GM23338 (cell line): ENCODE measurements at places on chromosomes 1 and 21.

DNA sequence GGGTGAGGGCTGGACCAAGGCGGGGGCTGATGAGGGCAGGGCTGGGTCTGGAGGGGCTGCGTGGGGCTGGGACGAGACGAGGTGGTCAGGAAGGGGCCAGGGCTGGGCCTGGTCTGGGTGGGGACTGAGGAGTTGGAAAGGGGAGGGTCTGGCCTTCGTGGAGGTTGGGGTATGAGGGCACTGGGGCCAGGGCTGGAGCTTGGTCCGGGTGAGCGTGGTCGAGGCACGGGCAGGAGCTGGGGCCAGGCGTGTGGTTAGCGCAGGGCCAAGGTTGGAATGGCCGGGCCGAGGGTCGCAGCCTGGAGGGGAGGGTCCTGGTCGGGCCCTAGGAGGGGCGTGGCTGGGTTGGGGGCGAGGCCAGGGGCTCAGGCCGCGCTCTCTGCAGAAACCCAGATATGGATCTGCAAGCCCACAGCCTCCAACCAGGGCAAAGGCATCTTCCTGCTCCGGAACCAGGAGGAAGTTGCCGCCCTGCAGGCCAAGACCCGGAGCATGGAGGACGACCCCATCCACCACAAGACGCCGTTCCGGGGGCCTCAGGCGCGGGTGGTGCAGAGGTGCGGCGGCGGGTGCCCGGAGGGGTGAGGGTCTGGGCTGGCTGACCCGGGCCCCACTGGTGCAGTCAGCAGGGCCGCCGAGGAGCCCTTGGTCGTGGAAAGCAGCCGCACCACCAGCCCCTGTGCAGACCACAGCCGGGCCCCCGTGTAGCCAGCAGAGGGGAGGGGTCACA lies 9.0 kb downstream of the TTLL10 start:
- DNase-seq = peak; percentile 22

GRCh38 chr21:32603131-32603530 lies 9.0 kb downstream of the CFAP298 start:
- DNase-seq = no peak

DNA sequence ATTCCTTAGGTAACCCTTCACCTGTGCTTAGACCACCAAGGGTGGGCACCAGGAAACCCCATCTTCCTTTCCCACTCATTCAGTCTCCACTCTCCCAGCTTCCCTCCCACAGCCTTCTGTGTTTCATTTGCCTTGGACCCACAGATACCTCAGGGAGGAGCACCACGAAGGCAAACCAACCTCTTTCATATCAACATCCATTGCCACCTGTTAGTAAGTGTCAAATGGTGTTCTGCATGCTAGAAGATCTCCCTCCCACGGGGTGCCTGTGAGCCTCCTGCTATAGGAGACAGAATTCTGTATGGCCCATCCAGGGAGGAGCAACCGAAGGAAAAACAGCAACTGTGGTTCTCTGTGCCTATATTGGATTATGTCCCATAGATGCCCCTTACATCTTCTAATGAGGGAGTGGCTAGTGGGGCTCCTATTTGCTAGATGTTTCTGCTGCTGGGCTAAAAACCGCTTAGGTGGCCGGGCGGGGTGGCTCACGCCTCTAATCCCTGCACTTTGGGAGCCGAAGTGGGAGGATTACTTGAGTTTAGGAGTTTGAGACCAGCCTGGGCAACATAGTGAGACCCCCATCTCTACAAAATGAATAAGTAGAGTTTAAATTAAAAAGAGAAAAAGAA lies 25.6 kb upstream of the SCCPDH start:
- DNase-seq = no peak

- DNase-seq = peak; percentile 100
Observed at GRCh38 chr1:16215882-16216753, 3.7 kb upstream of the ARHGEF19 start.

DNA sequence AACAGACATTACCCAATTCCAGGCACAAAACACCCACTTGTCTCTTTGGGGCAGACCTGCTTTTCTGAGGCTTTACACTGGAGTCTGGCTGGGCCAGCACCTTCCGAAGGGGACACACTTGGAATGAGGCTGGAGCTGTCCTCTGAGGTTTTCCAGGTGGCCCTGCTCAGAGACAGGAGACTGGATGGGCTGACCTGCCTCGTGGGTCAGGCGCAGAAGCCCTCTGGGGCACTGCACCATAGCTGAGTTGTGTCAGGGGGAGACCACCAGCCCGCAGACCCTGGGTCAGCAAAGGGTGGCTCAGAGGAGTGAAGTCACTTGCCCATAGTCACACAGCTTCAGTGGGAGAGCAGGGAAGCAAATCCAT lies 1.8 kb downstream of the SH2D5 start:
- DNase-seq = no peak

- no peak for DNase-seq
Observed at GRCh38 chr1:194296201-194296600, 1109.8 kb upstream of the B3GALT2 start.

GRCh38 chr1:234212764-234213657 lies 160.2 kb upstream of the COA6 start:
- peak; percentile 84 for DNase-seq

DNA sequence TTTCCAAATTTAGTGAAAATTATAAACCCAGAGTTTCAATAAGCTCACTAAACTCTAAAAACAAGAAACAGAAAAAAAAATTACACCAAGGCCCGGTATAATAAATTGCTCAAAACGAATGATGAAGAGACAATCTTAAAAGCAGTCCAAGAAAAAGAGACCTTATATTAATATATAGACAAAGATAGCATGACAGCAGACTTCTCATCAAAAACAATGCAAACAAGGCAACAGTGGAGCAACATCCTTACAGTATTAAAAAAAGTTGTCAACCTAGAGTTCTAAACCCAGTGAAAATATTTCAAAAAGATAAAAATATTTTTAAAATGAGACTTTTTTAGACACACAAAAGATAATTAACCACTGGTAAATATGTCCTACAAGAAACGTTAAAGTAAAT lies 46.7 kb downstream of the KIFAP3 start:
- no peak for DNase-seq

DNA sequence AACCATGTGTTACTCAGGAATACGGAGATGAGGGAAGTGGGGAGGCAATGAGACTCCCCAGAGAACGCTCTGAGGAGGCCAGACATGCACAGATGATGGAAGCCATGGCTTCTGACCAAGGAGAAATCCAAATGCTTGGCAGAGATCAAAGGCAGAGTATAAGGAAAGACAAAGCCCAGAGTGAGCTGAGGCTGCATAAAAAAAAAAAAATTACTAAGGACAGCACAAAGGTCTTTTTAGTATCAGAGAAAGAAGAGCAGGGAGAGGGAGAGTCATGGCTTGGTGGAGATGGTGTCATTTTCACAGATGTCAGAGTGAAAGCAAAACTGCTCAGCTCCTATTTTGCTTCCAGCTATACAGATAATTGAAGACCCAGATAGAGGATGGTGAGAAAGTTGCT lies 8.1 kb upstream of the NCF2 start:
- no peak for DNase-seq
